ENCODE measurements at places on chromosomes 7 and 10.

DNA sequence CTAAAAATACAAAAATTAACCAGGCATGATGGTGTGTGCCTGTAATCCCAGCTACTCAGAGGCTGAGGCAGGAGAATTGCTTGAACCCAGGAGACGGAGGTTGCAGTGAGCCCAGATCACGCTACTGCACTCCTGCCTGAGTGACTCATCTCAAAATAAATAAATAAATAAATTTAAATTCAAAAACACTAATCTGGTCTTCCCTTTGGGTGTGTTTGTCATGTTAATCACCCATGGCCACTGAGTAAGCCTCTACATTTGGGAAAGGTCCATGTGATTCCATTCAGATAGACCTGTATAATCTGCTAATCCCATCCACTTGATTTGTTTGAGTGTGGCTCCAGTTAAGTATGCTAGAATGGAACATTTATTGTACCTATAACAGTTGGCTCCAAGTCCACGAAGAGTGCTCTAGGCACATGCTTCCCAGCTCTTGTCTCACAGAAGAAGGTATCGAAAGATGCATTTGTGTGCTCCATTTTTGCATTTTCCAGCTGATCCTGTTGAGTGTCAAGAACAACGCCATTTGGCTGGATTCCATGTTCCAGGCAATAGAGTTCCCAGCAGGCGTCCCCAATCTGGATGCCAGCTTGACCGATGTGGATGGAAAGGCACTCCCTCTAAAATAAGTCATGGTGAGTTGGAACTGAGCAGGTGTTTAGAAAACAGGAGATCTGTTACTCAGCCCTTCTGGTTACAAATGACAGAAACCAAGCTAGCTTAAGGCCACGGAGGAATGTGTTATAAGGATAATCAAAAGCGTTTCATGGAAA, 4.0 kb downstream of the TUBAL3 start:
- no peak for DNase-seq

GRCh38 chr7:20191391-20191869, 25.8 kb downstream of the MACC1 start:
- DNase-seq = no peak

GRCh38 chr10:35493196-35494118, 111.7 kb upstream of the GJD4 start:
- DNase-seq = no peak

- DNase-seq = no peak
Observed at GRCh38 chr10:13815756-13816155, 229.0 kb downstream of the PRPF18 start.

- DNase-seq = no peak
Observed at GRCh38 chr10:83083831-83084230, 1055.5 kb upstream of the GHITM start.

GRCh38 chr7:101896316-101896715, 78.9 kb downstream of the CUX1 start:
- DNase-seq = no peak

DNA sequence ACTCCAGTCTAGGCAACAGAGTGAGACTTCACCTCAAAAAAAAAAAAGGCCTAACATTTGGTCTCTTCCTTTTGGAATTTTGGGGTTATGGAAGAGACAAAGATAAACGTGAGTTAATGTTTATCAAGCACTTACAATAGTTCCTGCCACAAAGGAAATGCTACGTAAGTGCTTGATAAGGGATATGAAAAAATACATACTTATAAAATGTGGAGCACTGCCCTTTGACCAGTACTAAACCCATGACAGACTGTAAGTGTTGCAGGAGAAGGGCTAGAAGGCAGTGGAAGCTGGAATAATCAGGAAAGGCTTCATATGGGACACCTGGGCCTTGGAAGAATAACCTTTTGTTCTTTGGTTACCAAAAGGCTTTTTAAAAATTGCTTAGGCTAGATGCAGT, 25.5 kb downstream of the TMEM248 start:
- DNase-seq = no peak

GRCh38 chr7:43593010-43593409, 10.1 kb downstream of the STK17A start:
- DNase-seq = no peak

DNA sequence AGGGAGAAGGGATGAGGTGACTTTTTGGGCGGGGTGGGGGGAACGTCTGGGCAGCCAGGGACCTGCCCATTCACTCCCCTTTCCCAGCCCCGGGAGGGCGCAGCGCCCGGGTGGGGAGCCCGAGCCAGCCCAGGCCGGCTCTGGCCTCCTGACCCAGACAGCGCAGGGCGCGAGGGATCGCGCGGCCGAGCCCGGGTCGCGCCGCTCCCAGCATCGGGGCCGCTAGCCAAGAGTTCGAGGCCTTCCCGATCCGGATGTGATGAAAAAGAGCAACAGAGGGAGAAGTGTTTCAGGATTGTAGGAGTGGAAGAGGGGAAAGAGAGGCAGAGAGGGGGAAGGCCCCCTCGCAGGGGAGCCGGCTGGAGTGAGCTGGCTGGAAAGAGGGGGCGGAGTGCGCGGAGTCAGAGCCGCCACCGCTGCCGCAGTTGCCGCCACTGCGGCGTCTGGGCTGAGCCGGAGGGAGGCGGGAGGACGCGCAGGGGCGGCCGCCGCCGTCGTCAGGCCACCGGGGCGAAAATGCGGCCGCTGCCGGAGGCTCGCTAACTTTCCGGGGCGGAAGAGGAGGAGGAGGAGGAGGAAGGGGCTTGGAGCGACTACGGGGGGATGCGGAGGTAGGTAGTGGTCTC, at the start of gene MDFIC:
Gene MDFIC, plus strand, starts transcription at position 69 of the 626 bp plus-strand sequence. CDS start 940 bp downstream, outside the sequence.
- peak; percentile 55 for DNase-seq

GRCh38 chr7:36285276-36285675, 104.4 kb upstream of the ANLN start:
- no peak for DNase-seq

DNA sequence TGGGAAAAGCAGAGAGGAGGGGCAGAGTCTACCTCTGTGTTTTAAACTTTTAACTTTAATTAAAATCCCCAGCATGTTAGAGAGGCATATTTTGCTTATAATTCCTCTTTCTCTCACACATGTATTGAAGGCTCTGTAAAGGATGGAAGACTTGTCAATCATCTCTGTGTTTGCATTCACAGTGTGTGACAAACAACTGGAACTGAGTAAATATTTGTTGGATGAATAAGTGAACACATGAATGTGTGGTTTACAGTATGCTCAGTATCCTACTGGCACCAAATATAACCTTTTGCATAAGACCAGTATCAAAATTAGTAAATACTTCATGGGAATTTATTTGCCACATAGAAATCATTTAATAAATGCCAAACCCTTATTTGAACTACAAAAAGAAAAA, 829.0 kb downstream of the GRID1 start:
- DNase-seq = no peak

GRCh38 chr10:131810805-131811629, 89.8 kb upstream of the PPP2R2D start:
- no peak for DNase-seq

DNA sequence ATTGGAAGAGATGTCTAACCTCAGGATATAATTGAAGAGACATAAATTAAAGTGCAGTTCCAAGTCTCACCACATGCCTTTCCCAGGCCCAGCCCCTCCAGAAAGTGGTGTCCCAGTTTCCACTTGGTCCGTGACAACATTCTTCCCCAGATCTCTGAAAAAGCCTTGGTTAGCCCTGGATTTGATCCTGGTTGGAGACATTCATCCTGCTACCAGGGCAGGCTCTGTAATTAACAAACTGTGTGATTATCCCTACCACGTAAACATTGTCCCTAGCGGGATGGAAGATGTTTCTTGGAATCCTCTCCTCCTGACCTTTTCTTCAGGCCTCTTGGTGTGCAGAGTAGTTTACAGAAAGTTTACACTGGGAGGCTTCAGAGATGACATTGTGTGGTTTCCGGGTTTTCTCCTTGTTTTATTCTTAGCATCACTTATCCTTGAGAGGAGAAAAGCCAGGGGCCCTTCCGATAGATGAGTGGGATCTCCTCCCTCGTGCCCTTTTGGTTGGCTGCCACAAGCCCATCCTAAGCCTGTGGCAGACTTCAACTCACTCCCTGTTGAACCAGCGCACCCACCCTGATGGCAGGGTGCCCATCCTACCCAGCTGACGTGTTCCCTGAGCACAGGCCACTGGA, 83.8 kb downstream of the COL13A1 start:
- DNase-seq = no peak

DNA sequence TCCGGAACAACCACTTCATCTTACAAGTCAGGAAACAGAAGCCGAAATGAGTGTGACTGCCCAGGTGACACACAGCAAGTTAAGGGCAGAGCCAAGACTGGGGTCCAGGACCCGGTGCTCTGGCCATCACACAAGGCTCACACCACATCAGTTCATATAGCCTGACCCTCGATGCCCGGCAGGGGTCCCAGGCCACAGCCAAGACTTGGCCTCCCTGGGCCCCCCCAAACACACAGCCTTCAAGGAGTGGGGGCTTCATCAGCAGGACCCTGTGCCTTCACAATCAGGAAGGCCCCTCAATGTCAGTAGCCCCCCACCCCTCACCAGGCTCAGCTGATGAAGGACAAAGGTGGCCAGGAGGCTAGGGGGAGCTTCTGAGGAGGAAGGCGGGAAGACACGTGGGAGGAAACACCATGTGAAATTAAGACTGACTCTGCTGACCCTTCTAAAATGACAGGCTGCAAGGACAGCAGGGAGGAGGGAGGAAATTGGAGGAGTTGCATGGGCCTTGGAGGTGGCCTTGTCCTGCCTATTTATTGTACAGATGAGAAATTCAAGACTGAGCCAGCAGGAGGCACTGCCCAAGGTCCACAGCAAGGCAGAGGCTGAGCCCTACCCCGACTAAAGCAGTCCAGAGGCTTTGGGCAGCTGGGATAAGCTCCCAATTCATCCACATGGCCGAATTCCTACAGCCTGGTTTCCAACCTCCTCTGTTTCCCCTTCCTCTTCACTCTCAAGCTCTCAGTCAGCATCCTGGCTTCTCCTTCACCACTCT, 216.1 kb upstream of the ZMIZ1 start:
- DNase-seq = peak; percentile 27

DNA sequence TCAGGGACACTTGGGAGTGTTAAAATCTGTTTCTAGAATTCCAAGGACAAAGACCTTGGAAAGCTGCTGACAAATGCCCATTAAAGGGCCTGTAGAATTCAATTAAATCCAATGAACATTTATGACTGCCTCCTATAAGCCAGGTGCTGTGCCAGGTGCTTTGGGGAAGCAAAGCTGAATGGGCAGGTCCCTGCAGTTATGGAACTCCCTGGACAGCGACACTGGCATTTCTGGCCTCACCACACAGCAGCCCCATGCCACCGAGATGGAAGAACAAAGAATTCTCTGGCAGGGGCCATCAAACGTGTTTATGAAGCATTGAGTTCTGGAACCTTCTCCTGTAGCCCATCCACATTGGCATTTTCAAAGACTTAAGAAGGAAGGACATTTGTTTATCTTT, 45.6 kb upstream of the LOXL4 start:
- no peak for DNase-seq

Measured in CD4-positive, alpha-beta T cell treated with Interleukin-21 for 1 hour (primary cell).